ENCODE measurements at places on chromosomes 1 and 21.

DNA sequence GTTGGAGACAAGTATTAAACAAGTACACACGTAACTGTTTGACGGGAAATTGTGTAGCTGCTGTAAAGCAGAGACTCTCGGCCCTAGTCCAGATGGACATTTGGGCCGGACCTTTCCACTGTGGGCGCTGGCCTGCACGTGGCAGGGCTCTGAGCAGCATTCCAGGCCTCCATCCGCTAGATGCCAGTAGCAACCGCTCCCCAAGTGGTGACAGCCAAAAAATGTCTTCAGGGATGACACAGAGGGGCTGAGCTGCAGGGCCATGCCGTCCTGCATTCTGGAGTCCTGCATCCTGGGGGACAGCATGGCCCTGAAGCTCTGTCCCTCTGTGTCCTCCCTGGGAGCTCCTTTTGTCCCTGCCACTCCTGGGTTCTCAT, 24.8 kb downstream of the A3GALT2 start:
- no peaks in the 10 kb centered on the region for H3K27me3 ChIP-seq
- H3K27ac ChIP-seq, result peak overlapping the region; percentile 63
- H3K36me3 ChIP-seq, result no peaks in the 10 kb centered on the region
- peaks cover 14% of the 10 kb centered on the region for H3K4me1 ChIP-seq
- peak; percentile 55 for DNase-seq

GRCh38 chr1:57489358-57490036, 65.6 kb upstream of the DAB1 start:
- peaks cover 55% of the 10 kb centered on the region for H3K4me1 ChIP-seq
- no peaks in the 10 kb centered on the region for H3K36me3 ChIP-seq
- H3K27me3 ChIP-seq, result peaks cover 2% of the 10 kb centered on the region
- H3K4me3 ChIP-seq, result peak overlapping the region; percentile 60
- DNase-seq, result peak; percentile 81

DNA sequence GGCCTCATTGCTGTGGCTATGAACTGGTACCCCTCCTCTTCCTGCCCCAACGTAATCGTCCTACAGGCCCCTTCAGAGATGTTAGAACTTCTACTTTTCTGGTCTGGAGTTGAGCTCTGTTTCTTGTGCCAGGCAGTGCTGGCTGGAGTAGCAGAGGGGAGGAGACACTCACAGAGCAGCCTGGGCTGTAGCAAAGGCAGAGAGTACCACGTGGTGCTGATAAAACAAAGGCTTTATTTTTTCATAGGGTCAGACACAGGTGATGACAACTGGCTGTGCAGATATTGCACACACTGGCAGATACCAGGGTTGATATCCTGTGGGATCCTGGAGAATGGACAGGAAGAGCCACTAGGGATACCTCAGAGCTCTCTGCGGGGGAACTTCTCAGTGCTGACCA, 23.2 kb downstream of the CRCT1 start:
- peaks cover 6% of the 10 kb centered on the region for H3K27me3 ChIP-seq
- DNase-seq, result no peak
- no peak overlapping the region for H3K4me3 ChIP-seq
- H3K4me1 ChIP-seq, result no peaks in the 10 kb centered on the region
- no peaks in the 10 kb centered on the region for H3K36me3 ChIP-seq
- no peak overlapping the region for H3K27ac ChIP-seq

- H3K4me1 ChIP-seq, result peaks cover 30% of the 10 kb centered on the region
- no peak overlapping the region for H3K27ac ChIP-seq
- H3K36me3 ChIP-seq, result peaks cover 4% of the 10 kb centered on the region
Measured at GRCh38 chr1:209634005-209634737, 18.1 kb downstream of the LAMB3 start.

- no peak overlapping the region for H3K4me3 ChIP-seq
- no peaks in the 10 kb centered on the region for H3K36me3 ChIP-seq
- H3K27ac ChIP-seq, result no peak overlapping the region
- no peaks in the 10 kb centered on the region for H3K4me1 ChIP-seq
- DNase-seq, result no peak
- peaks cover 36% of the 10 kb centered on the region for H3K27me3 ChIP-seq
Measured at GRCh38 chr1:160414881-160415280, 14.5 kb downstream of the VANGL2 start.

DNA sequence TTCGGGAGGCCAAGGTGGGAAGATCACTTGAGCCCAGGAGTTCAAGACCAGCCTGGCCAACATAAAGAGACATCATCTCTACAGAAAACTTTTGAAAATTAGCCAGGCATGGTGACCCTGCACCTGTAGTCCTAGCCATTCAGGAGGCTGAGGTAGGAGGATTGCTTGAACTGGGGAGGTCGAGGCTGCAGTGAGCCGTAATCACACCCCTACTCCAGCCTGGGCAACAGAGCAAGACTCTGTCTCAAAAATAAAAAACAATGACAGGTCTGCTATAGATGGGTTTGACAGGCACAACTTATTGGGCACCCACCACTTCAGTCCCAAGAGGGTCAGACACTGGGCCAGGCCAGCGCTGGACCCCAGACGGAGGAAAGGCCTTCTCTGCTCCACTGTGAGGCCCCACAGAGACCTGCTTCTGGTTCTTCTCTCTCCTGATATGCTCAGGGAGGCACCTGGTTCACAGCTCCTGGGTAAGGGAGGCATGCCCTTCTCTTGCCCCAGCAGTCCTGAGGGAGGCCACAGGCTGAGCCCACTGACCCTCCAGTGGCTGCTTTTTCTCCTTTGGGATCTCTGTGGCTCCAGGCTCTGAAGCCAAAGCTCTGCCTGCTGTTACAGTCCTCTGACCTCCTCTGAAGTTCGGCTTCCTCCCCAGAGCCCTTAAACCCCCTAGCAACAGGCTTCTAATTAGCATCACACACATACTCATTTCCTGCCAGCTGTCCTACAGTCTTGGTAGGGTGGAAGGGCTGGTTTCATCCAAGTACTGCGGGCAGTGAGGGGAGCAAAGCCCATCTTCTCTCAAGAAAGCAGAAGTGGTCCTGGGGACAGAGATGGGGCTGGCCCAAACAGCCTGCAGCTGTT, 14.4 kb downstream of the S100A16 start:
- peaks cover 44% of the 10 kb centered on the region for H3K4me1 ChIP-seq
- peak; percentile 53 for DNase-seq

DNA sequence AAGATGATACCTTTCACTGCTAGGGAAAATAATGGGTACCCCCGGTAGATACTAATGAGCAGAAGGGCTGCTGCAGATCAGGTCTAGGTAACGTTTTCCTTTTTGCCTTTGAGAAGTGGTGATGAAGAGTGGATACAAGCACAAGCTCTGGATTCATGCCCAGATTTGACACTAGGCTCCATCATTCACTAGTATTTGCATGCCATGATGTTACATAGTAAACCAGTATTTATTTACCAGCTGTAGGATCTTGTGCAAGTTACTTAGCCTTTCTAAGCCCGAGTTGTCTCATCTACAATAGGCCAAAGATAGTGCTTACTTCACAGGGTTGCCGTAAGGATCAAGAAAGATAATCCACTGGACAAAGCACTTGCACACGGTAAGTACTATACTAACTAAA, 14.2 kb downstream of the PTPN14 start:
- no peaks in the 10 kb centered on the region for H3K27me3 ChIP-seq
- DNase-seq, result no peak
- no peak overlapping the region for H3K4me3 ChIP-seq
- H3K27ac ChIP-seq, result peak overlapping the region; percentile 27
- peaks cover 18% of the 10 kb centered on the region for H3K36me3 ChIP-seq

- H3K4me3 ChIP-seq, result peak overlapping the region; percentile 96
- peak overlapping the region; percentile 99 for H3K27ac ChIP-seq
- H3K36me3 ChIP-seq, result peaks cover 12% of the 10 kb centered on the region
- peaks cover 3% of the 10 kb centered on the region for H3K27me3 ChIP-seq
- peak; percentile 77 for DNase-seq
Measured at GRCh38 chr1:67831850-67832513, 1.3 kb downstream of the GNG12 start.

DNA sequence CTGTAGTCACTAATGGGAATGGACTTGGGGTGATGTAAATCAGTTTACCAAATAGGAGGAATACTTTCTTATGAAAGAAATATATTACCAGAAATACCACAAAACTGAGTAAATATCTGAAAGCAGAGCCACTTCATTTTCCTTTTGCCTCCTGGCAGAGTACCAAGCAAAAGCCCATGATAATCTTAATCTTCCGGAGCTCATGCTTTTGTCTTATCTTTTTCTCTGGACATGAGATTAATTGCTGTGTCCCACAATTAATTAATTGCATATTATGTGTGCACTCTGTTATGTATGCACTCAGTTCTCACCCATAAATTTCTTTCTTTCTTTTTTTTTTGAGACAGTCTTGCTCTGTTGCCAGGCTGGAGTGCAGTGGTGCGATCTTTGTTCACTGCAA, 94.1 kb upstream of the PDE4B start:
- H3K4me3 ChIP-seq, result no peak overlapping the region
- no peaks in the 10 kb centered on the region for H3K4me1 ChIP-seq
- no peaks in the 10 kb centered on the region for H3K36me3 ChIP-seq
- H3K27me3 ChIP-seq, result peaks cover 5% of the 10 kb centered on the region
- no peak for DNase-seq

DNA sequence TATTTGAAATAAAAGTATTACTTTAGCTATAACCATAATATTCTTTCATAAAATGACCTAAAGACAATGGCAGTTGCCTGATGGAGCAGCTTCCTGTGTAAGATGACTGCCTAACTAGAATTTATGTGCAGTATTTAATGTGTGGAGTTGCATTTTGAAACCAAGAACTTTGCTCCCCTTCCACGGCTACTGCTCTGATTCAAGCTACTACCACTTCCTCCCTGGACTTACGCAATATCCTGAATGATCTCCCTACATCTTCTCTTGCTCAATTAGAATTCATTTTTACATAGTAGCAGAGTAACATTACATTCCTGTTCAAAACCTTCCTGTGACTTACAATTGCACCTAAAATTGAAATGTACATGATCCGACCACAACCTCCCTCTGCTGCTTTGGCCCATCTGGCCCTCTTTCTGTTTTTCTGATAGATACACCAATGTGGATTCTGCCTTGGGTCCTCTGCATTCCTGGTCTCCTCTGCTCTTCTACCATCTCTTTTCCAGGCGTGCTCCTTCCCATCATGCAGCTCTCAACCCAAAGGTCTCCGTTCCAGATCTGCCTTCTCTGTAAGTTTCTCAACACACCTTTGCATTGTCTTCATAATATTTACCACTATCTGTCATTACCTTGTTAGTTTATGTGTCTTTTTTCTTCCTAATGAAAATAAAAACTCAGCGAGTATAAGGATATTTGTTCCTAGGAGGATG, 47.4 kb upstream of the USP25 start:
- H3K4me3 ChIP-seq, result 0 out of 2 replicates have a peak overlapping the region, but pooled peaks have one; percentile 13
- DNase-seq, result peak; percentile 30
- H3K27ac ChIP-seq, result peak overlapping the region; percentile 34
- no peaks in the 10 kb centered on the region for H3K27me3 ChIP-seq

- DNase-seq, result no peak
- peaks cover 1% of the 10 kb centered on the region for H3K27me3 ChIP-seq
- no peak overlapping the region for H3K4me3 ChIP-seq
- H3K27ac ChIP-seq, result no peak overlapping the region
Measured at GRCh38 chr1:209620487-209620884, 31.7 kb downstream of the LAMB3 start.

DNA sequence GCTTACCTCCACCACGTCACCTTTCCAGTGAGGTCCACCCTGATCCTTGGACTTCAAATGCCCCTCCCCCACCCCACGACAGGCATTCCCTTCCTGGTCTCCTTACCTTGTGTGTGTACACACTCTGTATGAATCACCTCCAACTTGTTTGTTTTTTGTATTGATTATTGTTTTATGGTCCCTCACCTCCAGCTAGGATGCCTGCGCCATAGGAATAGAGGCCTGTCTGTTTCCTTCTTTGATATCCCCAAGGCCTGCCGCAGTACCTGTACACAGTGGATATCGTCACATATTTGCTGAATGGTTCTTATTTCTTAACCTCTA, 219.6 kb upstream of the POU3F1 start:
- H3K36me3 ChIP-seq, result no peaks in the 10 kb centered on the region
- H3K4me1 ChIP-seq, result no peaks in the 10 kb centered on the region
- H3K27me3 ChIP-seq, result peaks cover 40% of the 10 kb centered on the region
- no peak for DNase-seq
- H3K4me3 ChIP-seq, result no peak overlapping the region
- H3K27ac ChIP-seq, result no peak overlapping the region

DNA sequence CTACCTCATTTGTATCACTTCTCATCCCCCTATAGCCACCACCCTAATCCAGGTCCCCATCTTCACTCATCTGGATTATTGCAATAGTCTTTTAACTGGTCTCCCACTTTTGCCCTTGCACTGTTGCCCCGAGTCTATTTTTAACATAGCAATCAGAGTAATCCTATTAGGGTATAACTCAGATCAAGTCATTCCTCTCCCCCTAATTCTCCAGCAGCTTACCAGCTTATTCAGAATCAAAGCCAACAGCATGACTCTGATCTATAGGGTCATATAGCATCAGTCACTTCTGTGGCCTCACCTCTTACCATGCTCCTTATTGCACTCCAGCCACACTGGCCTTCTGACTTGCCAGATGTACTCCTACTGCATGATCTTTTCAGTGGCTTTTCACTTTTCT, 140.7 kb downstream of the PAPPA2 start:
- H3K27ac ChIP-seq, result no peak overlapping the region
- H3K4me3 ChIP-seq, result no peak overlapping the region
- no peak for DNase-seq
- H3K4me1 ChIP-seq, result no peaks in the 10 kb centered on the region
- H3K27me3 ChIP-seq, result no peaks in the 10 kb centered on the region

DNA sequence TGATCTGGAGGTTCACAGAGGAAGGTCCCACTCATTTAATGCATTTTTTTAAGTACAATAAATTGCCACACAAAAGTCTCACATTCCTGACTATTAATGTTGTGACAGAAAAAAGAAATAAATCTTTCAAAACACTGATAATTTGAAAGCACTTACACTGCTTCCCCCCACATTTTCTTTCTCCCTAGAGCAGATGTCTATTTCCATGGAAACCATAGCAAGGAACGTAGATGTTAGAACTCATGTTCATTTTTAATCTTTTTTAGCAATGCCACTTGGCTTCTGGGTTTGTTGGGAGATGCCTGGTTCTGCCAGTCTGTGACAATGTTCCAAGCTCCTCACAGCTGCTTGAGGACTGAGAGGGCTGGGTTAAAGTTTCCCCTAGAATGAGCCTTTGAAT, 1.9 kb upstream of the STMN1 start:
- peaks cover 9% of the 10 kb centered on the region for H3K36me3 ChIP-seq
- peaks cover 1% of the 10 kb centered on the region for H3K27me3 ChIP-seq
- H3K27ac ChIP-seq, result no peak overlapping the region
- peaks cover 58% of the 10 kb centered on the region for H3K4me1 ChIP-seq

- H3K4me1 ChIP-seq, result no peaks in the 10 kb centered on the region
- H3K4me3 ChIP-seq, result no peak overlapping the region
- DNase-seq, result no peak
- no peak overlapping the region for H3K27ac ChIP-seq
- H3K27me3 ChIP-seq, result no peaks in the 10 kb centered on the region
- no peaks in the 10 kb centered on the region for H3K36me3 ChIP-seq
Measured at GRCh38 chr21:22791376-22791775, 1793.2 kb downstream of the NCAM2 start.

DNA sequence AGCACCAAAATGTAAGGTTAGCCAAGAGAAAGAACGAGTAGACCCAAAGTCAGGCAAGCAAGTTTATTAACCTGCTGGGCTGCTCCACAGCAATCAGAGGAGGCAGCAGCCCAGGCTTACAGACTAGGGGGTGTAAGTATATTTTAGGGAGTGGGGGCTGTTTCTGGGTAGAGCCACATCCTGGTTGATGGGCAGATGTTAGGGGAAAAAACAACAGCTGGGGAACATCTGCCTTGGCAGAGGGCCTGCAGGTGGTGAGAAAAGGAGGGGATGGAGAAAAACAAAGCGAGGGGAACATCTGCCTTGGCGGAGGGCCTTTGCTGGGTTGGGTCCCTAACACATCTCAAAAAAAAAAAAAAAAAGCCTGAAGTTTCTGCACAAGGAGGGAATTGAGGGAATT, 9.7 kb upstream of the ZBTB48 start:
- no peaks in the 10 kb centered on the region for H3K4me1 ChIP-seq
- H3K36me3 ChIP-seq, result peaks cover 15% of the 10 kb centered on the region
- no peak for DNase-seq
- H3K27ac ChIP-seq, result no peak overlapping the region
- H3K27me3 ChIP-seq, result peaks cover 40% of the 10 kb centered on the region

Measured in HFFc6 (cell line).